ENCODE measurements at places on chromosomes 4 and X. TPM values are rescaled to one million over a fixed set of nuclear protein-coding genes. Genes with fewer than 3 reads are reported as not detected.

FGB gene
- polyA plus RNA-seq = 8.8 TPM

GPR34 gene
- polyA plus RNA-seq = 18.8 TPM

HSFX2 gene
- not detected for polyA plus RNA-seq

ENOX2 gene
- 4.5 TPM for polyA plus RNA-seq

NALF2 gene
- polyA plus RNA-seq = 0.77 TPM
